Mucosa of gallbladder (tissue), 1 donor: ENCODE measurements at places on chromosomes 4 and X.
A peak's percentile ranks its signal among the peaks of the same experiment; 100 is the strongest.

DNA sequence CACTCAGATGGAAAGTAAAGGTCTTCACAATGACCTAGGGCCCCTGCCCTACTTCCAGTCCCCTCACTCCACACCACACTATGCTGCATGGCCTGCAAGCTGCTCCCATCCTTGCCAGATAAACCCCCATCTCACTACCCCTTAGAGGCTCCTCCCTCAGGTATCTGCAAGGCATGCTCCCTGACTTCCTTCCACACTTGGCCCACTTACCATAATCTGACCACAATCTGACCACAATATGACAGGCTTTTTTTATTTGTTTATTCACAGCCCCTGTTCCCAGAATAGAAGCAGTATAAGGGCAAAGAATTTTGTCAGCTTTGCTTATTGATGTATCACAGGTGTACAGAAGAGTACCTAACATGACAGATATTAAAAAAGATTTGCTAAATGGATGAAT is 124.7 kb downstream of the CAMK2D start:
- no peak for DNase-seq

DNA sequence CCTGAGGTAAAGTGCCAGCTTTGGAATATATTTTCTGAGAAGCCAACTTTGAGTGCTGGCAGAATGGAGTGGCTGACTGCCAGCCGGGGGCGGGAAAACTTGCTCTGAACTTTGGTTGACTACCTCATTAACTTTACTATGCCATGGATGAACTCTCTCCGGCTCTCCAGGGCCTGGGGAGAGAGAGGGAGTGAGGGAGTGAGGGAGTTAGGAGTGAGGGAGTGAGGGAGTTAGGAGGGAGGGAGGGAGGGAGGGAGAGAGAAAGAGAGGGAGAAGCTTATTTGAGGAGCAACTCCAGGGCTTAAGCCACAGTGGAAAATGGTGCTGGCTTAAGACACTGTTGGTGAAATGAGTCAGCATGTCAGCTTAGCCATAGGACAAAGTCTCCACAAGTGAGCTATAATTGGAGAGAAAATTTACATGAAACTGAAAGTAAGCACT is 280.9 kb upstream of the RPS6KA3 start:
- peak; percentile 14 for DNase-seq

GRCh38 chr4:122577808-122578781 is 42.8 kb downstream of the IL21 start:
- DNase-seq: peak; percentile 25

- DNase-seq: no peak
Observed at GRCh38 chr4:141560056-141560455, 76.3 kb upstream of the IL15 start.

DNA sequence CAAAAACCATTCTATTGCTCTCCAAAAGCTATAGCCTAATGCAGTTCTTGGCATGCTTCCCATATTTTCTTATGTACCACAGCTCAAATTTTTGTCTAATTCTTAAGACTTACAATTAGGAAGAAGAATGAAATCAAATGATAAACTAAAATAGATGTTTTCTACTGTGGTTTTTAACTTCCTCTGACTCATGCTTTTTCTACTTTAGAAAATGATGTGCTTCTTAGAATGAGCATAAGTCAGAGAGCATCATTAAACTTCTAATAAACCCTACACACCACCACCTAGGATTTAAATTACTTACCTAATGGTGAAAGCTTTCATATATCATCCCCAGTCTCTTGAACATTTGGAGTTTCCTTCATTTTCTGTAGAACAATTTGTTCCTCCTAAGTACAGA is 217.0 kb upstream of the NDST3 start:
- DNase-seq: no peak

- DNase-seq: peak; percentile 50
Observed at GRCh38 chr4:145679991-145680455, at the start of gene C4orf51. TSS of gene C4orf51 (plus strand) at chr4:145680146. CDS start at chr4:145680204, 58 bp downstream.

- no peak for DNase-seq
Observed at GRCh38 chr4:115852767-115853091, 739.3 kb upstream of the NDST4 start.

GRCh38 chr4:118889312-118889691 is 648 bp downstream of the SYNPO2 start:
- DNase-seq: no peak

- DNase-seq: no peak
Observed at GRCh38 chr4:112386071-112386470, 88.9 kb downstream of the ALPK1 start.

DNA sequence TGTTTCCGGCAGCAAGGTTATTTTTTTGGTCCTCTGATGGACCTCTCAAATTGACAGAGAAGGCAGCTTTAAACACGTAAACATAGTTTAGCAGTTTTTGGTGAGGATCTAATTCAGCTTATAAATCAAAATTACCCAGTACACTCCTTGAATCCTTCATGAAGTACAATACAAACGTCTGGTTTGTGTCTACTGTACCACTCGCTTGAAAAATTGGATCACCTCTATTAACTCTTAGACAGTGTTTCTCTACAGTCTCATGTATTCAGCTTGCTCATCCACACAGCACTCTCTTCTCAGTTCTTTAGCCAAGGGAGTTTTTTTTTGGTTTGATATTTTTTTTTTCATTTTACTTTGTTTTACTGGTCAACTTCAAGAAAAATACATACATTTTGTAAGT is 113.5 kb downstream of the RNF150 start:
- DNase-seq: no peak

DNA sequence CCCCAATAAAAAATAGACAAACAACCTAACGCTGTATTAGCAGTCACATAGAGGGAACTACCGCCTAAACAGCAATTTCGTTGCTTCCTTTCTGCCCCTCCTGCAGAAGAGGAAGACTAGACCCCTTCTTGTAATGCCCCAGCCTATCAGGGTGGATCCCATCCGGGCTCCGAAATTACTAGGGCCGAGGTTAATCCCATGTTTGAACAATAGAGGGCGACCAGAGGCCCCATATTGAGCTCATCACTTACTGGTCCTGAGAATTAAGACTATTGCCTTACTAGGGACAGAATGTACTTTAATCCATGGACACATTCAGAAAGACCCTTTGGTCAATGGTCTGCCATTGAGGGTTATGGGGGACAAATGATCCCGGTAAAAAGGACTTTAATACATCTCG is 11.8 kb upstream of the ZNF630 start:
- peak; percentile 23 for DNase-seq

DNA sequence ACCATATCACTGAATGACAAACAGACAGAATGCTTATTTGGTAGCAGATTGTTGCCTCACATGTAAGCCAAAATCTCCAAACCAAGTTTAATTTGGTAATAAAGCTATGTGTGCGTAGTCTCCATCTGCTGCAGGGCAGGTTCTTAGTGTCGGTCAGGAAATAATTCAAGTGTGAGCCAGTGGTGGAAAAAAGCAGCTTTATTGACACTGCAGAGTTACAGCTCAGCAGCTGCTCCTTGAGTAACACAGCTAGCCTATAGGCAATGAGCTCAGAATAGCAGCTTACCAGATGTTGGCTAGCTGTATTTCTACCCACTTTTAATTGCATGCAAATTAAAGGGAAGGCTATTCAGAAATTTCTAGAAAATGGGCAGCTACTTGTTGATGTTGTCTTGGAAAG is 757.8 kb upstream of the HS3ST1 start:
- DNase-seq: no peak

DNA sequence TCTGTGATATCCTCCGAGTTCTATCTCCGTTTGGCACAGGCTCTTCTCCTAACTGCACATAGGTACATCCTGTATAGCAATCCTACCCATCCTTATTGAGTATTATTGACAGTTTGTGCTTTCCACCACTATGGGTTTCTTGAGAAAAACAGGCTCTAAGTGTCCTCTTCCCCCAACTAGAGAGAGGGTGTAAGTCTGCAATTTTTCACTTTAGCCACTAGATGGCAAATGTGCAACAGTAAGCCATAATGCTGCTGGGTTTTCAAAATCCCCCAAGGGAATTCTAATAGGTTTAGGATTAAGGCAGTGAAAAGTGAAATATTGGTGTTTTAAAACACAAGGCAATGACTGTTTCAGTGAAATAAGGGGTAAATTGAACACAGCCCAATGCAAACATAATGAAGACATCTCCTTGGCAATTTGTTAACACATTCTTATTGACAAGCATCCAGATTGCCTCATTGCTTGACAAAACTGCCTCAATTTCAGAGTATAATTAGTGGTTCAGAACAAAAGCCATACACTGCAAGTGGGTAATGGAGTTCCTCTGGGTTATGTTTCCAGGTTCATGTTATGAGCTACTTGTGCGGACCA is 239.0 kb upstream of the HTR2C start:
- DNase-seq: no peak

DNA sequence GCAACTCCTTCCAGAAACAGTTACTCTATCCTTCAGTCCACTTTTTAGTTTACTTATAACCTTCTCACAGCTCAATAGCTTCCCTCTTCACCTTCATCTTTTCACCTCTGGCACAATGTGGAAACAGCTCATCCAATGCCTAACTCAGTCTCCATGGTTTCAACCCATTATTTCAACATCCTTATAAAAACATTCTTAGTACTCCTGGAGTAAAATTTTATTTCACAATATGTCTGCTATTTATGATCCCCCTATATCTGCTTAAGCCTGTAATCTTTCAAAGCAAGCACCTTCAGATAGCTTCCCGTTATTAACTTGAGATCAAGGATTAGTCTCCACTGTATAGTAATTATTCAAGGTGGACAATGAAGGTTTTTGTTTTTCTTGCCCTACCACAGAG is 156.3 kb downstream of the GASK1B start:
- no peak for DNase-seq

DNA sequence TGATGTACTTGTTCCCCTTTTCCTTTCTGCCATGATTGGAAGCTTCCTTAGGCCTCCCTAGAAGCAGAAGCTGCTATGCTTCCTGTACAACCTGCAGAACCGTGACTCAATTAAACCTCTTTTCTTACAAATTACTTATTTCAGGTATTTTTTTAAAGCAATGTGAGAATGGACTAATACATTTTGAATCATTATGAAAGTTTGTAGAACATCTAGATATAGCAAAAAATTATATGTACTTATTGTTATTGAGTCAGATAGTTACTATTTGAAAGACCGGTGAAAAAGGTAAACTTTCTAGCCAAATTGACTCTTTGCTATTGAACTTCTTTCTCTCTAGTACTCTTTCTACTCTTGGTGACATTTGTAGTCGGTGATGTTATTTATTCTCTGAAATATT is 777.3 kb upstream of the GALNTL6 start:
- DNase-seq: no peak

- DNase-seq: no peak
Observed at GRCh38 chrX:109511113-109511512, 25.5 kb upstream of the NXT2 start.

- DNase-seq: no peak
Observed at GRCh38 chr4:76874176-76874575, 23.8 kb downstream of the SOWAHB start.

DNA sequence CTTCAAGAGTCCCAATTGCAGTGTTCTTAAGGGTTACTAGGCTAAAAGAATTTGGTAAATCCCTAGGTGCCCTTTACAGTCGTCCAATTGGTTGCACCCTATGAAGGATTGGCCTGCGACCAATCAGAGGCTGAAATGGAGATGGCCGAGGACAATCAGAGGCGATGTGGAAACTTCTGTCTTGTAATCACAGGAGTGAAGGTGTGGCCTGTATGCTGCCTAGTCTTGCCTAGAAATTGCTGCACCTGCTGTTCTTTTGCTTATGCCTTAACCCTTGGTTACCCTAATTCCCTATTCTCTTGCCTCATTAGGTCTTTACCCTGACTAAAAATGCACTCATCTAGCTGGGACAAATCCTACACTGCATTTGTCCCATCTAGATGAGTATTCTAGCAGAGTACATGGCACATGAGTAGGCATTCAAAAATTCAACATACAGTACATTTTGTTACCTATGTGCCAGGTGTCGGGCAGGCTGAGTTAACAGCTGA is 1.0 kb upstream of the DCK start:
- DNase-seq: no peak

DNA sequence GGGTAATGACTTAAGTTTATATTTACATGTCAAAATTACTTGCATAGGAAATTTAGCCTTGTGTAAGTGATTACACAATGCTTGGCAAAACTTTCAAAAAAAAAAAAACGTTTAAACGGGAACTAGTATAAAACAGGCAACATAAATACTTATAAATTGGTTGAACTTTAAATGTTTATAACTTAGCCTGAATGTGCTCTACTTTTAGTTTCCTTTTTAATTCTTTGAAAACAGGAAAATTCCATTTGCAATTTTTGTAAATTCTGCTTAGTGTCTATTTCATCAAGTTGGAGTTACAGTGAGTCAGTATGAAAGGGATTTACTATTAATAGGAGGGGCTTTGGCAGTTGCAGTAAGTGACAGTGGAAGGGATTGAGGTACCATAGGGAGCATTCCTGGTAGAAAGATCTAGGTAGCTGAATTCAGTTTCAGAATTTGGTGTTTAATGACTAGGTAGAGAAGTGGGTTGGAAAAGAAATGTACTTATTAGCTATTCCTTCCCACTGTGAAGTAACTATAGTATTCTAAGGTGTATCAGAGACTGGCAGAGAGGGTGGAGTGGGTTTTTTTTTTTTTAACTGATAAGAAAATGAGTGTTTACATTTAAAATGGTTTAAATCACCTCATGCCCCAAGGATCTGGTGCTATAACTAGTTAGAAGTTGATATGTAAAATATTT is 2.8 kb downstream of the STAG2 start:
- DNase-seq: no peak

GRCh38 chrX:39726771-39727170 is 371.0 kb downstream of the BCOR start:
- no peak for DNase-seq

- peak; percentile 20 for DNase-seq
Observed at GRCh38 chr4:141132709-141133145, 542 bp downstream of the RNF150 start.
